ENCODE measurements at places on chromosomes 2 and 18.

GRCh38 chr2:56449002-56449431, 265.2 kb downstream of the CCDC85A start:
- DNase-seq: no peak

DNA sequence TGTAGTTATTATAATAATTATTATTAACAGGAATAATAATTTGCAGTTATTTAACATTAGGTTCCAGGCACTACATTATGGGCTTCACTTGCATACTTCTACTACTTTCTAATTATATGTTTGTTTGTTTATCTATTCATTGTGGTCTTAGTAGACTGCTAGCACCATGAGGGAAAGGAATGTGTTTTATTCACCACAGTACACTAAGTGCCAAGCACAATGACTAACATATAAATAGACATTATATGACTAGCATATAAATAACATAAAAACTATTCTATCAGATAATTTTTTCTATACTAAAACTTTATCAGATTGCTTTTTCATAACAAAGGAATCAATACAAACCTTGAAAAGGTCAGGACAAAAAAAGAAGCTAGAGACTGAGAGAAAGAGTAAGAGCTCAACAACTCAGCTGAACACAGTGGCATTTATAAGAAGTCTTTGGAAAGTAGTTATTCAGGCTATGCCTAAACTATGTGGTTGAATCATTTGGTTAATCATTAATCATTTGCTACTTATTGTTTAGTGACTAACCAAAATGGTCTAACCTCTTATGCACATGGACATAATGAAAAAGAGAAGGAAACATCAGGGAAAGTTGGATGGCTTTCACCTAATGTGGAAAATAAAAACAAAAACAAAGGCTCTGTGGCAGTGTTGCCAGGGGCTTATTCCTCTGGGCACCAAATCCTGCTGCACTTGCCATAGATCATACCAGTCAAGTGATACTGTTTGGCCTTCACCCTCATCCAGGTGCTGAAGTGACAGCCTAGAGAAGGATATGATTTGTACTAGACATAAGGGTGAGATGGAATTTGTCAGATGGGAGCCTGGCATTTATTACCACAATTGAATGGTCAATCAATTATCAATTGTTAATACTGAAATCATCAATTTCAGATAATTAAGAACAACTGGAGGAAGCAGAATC, 174.9 kb downstream of the ETAA1 start:
- DNase-seq: peak; percentile 83

GRCh38 chr2:30338475-30338874, 107.1 kb downstream of the LBH start:
- no peak for DNase-seq

GRCh38 chr2:1572638-1573037, 159.4 kb downstream of the TPO start:
- DNase-seq: peak; percentile 73

- peak; percentile 59 for DNase-seq
Measured at GRCh38 chr18:34592961-34593382, 117.1 kb upstream of the DTNA start.

- DNase-seq: peak; percentile 82
Measured at GRCh38 chr2:24708537-24709152, 84.5 kb downstream of the PTRHD1 start.

DNA sequence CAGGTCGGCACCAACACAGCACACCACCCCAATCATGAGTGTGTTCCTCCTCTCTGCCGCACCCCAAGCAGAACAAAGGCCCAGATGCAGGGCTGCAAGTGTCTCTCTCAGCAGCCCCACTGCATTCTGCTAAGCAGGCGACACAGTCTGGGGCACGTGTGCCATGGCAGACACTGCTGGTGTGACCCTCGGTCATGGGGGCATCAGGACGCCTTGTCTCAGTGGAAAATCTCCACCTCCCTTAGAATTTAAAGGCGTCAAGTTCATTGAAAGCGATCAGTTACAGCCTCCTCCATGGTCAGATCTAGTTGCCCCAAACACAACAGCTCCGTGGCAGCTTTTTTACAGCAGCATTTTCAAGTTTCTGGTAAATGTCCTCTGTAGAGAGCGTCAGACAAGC, 57.2 kb downstream of the ADNP2 start:
- DNase-seq: no peak
